ENCODE measurements at places on chromosomes 4 and X.
A peak's percentile ranks its signal among the peaks of the same experiment; 100 is the strongest.

DNA sequence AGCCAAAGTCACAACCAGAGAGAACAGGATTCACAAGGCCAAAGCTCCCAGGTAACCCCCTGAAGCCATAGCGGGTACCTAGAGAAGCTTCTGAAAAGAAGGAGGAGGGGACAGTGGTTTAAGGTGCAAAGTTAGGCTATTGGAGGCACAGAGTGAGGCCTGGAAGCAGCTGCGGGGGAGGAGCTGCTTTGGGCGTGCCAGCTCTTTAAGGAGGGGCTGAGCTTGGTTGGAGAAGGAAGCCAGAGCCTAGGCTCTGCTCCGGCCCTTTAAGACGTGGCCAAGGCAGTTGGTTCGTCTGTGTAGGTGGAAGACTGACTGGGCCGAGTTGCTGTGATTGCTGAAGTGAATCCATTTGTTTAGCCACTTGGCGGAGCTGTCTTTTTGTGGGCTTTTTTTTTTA, 1.5 kb downstream of the KLF8 start:
- DNase-seq = no peak

DNA sequence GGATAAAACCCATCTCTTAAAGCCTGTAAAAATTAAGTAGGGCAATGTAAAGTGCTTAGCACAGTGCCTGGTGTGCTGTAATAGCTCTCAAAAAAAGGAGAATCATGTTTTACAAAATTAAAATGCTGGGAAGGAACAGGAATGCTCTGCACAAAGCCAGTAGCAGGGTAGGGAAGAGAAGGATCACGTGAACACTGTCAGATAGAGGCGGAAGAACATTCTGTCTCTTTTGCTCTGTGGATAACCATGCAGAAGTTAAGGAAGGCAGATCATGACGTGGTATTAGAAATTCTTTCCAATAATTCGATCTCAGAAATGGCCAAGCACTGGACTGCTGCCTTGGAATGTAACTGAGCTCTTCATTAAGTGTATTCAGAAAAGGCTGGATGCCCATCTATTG, 136.2 kb upstream of the PDLIM3 start:
- no peak for DNase-seq

DNA sequence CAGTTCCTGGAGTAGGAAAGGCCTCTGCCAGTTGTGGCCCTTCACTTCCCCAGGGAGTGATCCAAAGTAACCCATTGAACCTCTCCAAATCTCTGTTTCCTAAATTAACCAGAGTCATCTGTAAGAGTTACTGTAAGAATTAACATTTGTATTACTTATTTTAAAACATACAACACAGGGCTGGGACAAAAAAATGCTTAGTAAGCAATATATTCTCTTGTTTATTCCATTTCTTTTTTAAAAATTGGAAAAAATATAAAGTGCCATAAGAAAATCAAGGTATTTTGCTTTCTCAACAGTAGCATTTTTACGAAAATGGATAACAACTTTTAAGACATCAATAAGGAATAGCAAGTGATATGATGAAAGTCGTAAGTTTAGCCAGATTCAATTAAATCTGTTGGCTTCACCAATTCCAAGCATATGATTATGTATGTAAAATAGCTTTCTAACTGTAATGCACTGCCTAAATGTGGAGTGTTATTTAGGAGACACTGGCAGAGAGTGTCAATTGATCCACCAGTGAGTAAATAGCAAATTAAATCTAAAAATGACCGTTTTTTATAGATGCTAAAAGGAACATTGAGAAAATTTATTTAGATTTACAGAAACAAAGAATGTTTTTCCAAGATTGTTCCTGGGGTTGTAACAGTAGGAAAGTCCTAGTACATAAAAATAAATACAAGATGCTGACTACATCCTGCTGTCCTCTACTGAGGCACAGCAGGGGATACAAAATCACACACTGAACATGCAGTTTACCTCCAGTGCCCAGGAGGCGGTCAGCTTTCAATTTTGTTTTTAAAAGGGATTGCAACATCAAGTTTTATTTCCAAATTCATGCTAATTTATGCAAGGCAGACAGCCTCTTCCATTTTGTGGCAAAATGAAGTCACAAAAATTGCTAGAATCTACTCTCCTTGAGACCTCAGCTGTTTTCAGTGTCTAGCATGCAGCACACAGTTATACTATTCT, 53.7 kb downstream of the GPM6A start:
- DNase-seq = no peak

GRCh38 chrX:21738210-21738949, 19.5 kb downstream of the SMPX start:
- no peak for DNase-seq

DNA sequence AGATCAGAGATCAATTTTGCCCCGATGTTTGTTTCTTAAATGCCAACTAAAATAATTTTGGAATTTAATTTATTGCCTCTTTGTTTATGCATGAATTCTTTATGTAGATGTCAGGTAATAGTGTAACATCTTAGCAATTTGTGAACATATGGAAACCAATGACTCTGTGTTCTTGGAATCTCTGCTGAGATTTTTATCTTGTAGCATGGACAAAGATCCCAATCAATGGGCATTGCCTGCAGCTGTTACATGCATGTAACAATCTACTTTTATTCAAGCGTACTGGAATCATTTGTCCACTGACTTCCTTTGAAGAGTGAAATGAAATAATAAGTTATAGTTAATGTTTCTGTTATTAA, 61.6 kb upstream of the ARSJ start:
- DNase-seq = no peak

GRCh38 chrX:73134741-73135140, 55.4 kb upstream of the PABPC1L2A start:
- DNase-seq = no peak

DNA sequence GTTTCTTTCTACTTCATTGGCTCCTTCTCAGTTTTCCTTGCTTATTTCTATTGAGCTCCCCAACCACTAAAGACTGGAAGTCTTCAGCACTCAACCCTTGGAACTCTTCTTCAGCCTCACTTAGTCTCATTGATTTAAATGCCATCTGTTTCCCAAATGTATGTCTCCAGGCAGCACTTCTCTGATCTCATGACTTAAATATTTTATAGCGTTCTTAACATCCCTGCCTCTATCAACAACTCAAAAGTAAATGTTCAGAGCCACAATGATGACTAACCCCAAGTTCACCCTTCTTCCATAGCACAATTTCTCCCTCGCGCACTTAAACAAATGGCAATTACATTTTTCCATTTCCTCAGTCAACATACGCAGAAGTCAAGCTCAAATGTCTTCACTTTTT, 1393.3 kb downstream of the ARAP2 start:
- no peak for DNase-seq

GRCh38 chr4:109025471-109026076, 262.7 kb upstream of the ETNPPL start:
- no peak for DNase-seq

DNA sequence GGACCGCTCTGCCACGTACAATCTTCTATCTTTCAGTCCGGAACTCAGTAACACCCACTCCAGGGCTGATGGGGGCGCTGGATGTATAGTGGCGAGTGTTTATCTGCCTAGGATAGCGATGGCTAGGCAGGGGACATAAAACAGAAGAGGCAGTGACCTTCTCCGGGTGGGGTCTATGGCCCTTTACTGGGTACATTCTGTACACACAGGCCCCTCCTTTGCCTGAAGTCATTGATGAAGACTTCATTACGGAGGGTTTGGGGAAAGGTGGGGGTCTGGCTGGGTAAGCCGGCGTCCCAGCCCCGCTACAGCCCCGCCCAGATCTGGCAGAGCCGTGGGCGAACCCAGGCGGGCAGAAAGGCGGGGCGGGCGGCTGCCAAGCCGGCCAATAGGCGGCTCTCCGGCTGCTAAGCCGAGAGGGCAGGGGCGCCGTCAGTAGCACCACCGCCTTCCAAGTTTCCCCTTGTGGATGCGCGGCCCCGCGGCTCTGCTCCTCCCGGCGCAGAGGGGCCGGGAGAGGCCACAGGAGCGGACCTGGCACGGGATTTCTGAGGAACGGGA, at the start of gene CHST7:
Gene CHST7, plus strand, starts transcription at position 435 of the 561 bp plus-strand sequence. CDS start 167 bp downstream, outside the sequence.
- DNase-seq = peak; percentile 53

- no peak for DNase-seq
Measured at GRCh38 chr4:11628093-11628725, 199.5 kb upstream of the HS3ST1 start.

DNA sequence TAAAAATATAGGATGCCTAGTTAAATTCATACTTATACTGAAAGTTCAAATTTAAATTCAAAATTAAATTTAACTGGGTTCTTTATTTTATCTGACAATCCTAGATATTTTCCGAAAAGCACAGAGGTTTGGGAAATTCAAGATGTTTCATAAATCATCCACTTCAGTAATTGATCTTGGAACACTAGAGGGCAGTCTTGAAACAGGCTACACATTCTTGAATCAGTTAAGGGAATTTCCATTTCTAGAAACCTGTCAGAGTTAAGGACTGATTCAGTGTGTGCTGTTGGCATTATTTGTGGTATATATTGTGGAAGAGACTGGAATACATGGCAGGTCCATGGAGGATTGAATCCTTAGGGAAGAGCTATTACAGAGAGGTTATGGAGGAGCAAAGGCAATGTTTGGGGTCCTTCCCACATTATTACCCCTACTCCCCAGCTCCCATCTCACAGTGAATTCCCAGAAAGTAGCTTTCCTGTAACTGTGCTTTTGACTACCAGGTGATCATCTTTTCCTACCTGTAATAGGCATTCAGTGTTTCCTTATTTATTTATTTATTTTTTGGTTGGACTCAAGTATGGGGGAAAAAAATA, 92.9 kb downstream of the EGF start:
- DNase-seq = peak; percentile 15

DNA sequence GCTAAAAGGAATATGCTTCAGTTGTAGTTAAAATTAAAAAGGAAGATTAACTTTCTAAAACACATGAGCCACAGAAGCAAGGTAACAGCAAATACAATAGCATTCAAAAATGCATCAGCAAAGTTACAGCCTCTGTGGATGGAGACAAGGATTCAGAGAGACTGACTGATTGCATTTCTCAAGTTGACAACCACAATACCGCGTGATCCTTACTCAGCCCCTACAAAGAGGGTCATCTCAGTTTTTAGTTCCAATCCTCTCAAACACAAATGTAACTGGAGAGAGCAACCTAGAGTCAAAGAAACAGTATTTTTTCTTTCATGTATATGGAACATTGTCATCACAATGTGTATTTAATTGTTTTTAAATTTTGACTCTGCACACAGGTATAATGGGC, 14.2 kb upstream of the C1QTNF7 start:
- DNase-seq = no peak

DNA sequence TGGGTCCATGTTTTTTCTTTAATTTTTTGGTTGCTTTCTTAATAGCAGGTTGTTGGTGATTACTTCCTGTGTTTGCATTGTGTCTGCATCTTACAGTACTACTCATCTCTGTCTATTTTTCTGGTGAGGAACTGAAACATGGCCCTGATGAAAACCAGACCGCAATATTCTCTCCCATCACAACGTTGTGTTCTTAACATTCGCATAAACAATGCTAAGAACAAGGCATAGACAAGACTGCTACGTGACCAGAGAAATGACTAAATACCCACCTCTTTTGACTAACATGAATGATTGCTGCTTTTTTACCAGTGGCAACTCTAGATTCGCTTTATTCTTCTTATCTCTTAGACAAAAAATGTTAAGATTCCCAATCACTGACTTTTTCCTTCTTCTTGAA, 179.1 kb downstream of the GC start:
- no peak for DNase-seq

DNA sequence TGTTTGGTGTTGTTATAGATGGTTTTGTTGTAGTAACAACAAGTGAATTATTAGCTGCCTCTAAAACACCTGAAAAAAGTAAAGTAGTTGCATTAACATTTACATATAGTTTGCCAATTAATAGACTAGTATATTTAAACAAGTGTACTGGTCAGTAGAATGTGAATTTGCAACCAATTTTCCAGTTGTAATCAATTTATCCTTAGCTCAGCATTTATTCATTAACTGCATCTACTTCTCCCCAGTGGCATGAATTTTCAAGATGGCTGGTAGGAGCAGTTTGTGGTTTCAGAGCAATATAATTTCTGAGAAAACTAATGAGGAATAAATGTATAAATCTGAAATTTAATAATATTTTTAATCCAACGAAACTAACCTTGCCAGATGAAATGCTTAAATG, 37.9 kb downstream of the EMCN start:
- no peak for DNase-seq

GRCh38 chr4:123507376-123507775, 110.8 kb downstream of the SPRY1 start:
- no peak for DNase-seq

- no peak for DNase-seq
Measured at GRCh38 chrX:31652650-31653049, 580.8 kb upstream of the FTHL17 start.

DNA sequence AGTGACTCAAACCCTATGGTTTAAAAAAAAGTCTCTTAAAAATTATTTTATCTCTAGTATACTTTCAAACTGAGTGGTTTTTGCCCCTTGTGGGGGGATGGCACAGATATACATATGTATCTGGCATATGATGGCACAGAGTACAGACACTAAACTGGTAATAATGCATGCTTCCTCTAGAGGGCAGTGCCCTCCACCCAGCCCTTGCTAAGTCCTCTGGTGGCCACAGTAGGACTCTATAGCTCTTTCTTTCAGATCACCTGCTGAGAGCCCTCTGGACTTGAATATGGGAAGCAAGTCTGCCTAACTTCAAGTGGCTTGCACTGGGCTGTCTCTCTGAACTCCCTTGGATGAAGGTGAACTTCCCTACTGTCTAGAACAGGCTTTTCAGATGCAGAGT, 66.3 kb downstream of the TSPAN7 start:
- DNase-seq = peak; percentile 3

GRCh38 chr4:168549143-168549542, 52.3 kb downstream of the PALLD start:
- DNase-seq = no peak

DNA sequence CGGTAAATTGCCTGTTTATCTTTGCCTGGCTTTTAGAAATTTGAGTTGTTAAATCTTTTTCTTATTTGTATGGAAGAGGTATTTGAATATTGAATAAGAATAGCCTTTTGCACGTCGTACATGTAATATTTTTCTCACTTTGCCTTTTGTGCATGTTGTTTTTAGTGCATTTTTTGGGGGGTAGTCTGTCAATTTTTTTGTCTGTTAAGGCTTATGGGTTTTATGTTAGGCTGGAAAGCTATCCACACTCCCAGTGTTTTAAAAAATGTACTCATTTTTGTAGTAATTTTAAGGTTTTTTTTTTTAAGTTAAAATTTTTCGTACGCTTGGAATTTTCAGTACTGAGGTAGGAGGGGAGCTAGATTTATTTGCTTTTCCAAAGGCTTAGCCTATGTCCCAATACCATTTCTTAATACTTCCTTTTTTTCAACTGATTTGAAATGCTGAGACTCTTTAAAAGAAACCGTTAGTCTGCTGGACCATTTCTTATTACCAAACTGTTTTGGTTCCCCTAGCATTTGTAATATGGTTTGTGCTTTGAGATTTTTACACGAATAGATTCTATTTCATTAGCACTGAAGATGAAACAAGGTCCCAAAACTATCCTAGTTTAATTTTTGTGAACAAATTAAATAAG, 1.3 kb downstream of the HERC5 start:
- DNase-seq = no peak

Measured in stimulated activated CD4-positive, alpha-beta T cell treated with anti-CD3 and anti-CD28 coated beads, Interleukin-4, amount 100 ng/mL, for 24 hours (primary cell).